Tibial artery (tissue), 4 donors: ENCODE measurements at places on chromosomes 2 and 18.

DNA sequence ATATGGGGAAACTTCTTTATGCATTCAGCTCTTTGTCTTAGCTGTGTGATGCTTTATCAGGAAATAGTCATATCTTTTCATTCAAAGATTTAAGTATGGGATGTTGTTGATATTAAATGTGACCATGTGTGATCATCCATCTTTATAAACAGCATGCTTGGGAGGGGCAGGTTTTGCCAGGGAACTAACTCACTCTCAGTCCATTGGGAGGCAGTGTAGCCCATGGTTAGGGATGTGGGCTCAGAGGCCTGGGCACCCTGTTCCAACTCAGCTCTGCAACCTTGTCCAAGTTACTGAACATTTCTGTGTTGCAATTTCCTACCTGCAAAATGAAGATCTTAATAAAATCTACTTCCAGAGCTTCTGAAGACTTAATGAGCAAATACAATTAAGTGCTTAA lies 92.0 kb upstream of the BCL2L11 start:
- no peak for DNase-seq

DNA sequence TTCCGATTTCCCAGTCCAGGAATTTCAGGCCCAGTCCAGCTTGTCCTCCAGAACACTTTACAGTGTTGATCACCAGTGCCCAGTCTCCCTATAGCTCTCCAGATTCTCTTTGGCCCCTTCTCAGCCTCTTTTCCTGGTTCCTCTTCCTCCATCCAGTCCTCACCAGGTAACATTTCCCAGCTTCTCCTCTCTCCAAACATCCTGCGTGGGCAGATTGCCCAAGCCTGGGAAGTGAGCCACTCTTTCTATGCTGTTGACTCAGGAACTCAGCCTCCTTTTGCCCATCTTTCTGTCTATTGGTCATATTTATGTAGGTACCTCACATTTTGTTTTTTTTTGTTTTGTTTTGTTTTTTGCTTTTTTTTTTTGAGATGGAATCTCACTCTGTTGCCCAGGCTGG lies 109.4 kb downstream of the LYPD1 start:
- no peak for DNase-seq

DNA sequence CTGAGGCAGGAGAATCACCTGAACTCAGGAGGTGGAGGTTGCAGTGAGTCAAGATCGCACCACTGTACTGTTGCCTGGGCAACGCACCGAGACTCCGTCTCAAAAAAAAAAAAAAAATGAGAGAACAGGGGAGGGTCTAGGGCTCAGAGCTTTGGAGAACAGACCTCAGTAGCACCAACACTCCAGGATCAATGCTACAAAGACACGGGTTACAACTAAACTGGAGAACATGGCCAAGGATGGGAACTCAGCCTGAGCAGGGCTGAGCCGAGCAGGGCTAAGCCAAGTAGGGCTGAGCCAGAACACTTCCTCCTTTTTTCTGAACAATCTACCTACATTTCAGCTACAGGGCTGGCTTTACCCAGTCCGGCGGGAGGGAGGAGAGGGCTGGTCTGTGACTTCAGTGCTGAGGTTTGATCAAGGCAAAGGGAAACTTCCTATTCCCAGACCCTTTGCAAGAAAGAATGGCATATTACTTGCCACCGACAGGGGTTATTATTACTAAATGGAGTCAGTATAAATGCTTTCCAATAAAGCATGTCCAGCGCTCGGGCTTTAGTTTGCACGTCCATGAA lies 2.9 kb upstream of the CASP8 start:
- no peak for DNase-seq

DNA sequence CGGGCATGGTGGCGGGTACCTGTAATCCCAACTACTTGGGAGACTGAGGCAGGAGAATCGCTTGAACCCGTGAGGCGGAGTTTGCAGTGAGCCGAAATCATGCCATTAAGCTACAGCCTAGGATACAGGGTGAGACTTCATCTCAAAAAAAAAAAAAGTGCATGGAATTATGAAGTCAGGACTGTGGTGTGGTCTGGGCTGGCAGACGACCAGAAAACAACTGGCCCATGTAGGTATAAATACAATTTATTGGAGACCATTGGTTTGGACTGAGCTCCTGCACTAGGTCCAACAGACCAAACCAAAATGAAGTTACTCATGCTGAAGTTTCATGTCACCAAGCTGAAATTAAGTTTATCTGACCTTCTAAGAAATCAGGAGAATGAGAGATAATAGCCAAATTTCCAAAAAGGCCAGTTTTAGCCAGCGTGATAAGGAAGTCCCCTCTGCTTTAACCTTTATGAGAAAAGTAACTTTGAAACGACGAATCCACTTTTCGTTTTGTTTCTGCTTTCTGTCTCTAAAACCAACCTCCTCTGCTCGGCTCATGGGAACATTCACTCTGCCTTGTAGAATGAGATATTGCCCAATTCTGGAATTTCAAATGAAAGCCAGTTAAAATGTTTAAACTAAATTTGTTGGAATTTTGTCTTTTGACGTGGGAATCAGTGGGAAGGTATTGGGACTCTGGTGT lies 17.7 kb upstream of the RAB10 start:
- no peak for DNase-seq
